ENCODE measurements at places on chromosomes 1 and 21.

DNA sequence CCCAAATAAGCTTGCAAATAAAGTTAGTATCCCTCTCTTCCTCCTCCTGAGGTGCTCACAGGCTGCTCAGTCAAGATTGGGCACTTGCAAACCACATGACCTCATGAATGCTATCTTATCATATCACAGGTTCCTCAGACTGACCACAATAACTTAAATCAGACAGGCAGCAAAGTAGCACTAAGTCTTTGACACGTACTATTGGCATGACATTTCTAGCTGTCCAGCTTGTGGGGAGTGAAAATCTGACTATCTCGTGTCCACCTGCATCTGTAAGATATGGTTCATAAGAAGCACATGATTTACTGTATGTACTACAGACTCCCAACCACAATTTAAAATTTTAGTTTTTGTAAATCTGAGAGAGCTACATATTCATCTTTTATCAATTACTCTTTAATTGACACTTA lies 58.0 kb upstream of the GFI1 start:
- no peak for DNase-seq

- no peak for DNase-seq
These were observed 100.1 kb downstream of the HLX start for GRCh38 chr1:220979371-220979770.

GRCh38 chr1:225919906-225920305 lies 4.1 kb downstream of the PYCR2 start:
- no peak for DNase-seq

GRCh38 chr21:46031484-46031883 lies 49.9 kb downstream of the COL6A1 start:
- no peak for DNase-seq

DNA sequence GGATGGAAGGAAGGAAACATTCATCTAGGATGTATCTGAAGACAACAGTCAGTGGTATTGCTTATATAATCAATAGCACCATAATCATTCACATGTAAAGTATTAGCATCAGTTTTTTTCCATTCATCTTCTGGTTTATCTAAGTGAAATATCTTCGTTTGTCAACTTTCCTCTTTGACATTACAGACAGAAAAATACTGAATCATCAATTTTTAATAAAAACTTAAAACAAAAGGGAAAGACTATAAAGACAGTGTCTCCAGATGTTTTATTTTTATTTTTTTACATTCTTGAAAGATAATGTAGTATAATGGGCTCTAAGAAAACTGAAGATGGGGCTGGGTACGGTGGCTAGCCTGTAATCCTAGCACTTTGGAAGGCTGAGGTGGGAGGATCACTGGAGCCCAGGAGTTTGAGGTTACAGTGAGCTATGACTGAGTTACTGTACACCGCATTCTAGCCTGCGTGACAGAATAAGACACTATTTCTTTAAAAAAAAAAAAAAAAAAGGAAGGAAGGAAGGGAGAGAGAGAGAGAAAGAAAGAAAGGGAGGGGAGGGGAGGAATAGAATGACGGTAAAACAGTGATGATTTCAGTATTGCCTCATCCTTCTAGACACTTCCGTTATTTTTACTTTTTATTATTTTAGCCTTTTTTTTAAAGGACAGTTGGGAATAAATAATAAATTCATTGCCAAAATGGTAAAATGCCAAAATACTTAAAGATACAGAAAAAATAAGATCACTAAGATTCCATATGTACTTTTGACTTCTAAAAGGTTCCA lies 89.5 kb downstream of the NRIP1 start:
- no peak for DNase-seq

DNA sequence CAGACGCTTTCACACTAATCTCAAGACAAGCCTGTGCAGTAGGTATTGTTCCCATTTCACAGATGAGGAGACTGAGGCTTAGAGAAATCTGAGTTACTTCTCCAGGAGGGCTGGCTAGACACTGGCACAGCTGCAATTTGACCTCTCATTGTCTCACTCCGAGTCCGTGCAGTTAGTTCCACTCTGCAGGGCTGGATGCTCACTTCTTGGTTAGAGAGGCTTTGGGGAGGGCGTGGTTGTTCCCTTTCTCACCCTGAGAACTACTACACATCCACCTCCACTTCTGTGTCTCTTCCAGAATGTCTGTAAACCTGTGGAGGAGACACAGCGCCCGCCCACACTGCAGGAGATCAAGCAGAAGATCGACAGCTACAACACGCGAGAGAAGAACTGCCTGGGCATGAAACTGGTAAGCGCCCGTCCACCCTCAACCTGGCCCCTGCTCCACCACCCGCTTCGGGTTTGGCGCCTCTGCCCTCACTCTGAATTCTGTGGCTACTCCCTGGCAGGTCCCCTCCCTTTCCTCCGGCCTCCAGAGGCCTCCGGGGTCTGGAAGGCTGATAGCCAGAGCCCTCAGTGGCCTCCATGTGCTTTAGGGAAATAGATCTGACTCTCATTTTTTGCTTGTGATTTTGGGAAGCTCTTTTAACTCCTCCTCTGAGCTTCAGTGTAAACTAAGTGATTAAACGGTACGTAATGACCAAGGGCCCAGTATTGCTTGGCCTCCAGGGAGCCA lies 29.1 kb downstream of the EIF2D start:
- DNase-seq = no peak
